NCI-H1436 treated with DMSO at 0.1 percent for 48 hours (cell line): ENCODE measurements at places on chromosomes 2 and 18.
A peak's percentile ranks its signal among the peaks of the same experiment; 100 is the strongest.

- DNase-seq = no peak
Measured at GRCh38 chr2:59887366-59887765, 666.1 kb downstream of the BCL11A start.

GRCh38 chr2:128371248-128371630 is 52.6 kb upstream of the HS6ST1 start:
- DNase-seq = no peak

DNA sequence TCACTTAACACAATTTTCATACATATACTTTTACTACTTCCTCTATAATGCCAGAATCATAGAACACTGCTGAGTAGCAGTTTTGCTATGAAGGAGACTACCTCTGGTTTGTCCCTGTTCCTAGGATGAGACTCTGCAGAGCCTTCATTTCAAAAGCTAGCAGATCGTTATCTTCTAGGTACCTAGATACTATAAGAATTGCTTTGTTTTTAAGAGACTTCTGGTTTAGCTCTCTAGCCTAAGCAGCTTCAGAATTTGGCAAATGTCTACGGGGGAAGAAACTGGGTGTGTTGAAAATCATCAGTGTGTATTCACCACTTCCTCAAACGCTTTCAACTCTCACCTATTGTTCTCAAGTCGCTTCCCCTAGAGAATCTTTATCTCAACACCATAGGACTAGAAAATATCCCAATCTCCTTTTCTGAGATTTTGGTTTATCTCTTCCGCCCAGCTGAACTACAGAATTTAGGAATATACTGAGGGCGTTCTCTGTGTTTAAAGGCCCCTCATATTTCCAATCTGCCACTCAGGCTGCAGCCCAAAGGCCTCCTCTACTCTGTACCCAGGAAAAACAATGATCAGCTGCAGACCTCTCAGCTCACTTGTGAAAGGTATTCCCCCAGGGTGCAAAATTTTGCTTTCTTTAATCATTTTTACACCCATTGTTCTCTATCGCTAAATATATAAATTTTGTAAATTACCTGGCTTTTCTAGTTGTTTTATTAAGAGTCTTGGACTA is 28.7 kb downstream of the SMAD2 start:
- DNase-seq = no peak

DNA sequence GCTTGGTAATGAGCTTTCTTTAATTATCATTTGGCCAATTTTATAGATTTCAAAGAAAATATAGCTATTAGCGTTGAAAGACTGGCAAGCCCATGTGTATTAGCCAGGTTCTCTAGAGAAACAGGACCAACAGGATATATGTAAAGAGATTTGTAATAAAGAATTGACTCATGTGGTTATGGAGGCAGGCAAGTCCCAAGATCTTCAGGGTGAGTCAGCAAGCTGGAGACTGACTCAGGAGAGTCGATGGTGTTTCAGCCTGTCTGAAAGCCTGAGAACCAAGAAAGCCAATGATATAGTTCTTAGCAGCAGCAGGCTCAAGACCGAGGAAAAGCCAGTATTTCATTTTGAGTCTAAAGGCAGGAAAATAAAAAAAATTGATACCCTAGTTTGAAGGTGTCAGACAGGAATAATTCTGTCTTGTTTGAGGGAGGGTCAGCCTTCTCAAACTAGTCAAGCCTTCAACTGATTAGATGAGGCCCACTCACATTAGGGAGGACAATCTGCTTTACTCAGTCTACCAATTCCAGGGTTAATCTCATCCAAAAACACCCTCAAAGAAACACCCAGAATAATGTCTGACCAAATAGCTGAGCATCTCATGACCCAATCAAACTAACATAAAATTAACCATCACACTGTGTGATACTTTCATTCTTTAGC is 78.3 kb upstream of the CRIM1 start:
- DNase-seq = no peak

DNA sequence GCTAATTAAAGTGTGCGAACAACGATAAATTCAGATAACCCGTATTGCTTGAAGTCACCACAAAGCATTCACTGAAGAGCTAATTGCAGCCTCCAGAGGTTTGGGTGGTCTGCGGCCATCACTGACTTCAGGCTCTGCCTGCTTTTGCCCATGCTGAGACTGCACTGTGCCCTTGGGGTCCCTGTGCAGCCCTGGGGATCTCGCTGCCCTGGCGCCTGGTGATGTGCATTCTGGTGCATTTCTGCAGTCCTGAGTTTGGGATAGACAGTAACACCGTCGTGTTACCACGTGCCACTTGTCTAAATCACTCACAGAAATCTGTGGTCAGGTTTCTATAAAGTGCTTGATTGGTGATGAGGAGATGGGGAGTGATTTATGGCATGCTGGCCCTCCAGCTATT is 27.6 kb downstream of the LDLRAD4 start:
- no peak for DNase-seq

DNA sequence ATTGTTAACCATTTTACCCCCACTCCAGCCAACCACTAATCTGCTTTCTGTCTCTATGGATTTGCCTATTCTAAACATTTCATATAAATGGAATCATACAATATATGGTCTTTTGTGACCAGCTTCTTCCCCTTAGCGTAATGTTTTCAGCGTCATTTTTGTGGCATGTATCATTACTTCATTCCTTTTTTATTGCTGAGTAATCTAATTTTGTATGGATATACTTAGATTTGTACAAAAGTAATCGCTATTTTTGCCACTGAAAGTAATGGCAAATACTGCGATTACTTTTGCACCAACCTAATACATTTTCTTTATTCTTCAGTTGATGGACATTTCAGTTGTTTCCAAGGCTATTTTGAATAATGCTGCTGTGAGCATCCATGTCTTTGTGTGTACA is 227.6 kb downstream of the WDR7 start:
- no peak for DNase-seq

- DNase-seq = no peak
Measured at GRCh38 chr2:106191511-106192016, 2.5 kb downstream of the UXS1 start.

GRCh38 chr2:56077359-56077915 is 106.4 kb upstream of the CCDC85A start:
- peak; percentile 8 for DNase-seq

DNA sequence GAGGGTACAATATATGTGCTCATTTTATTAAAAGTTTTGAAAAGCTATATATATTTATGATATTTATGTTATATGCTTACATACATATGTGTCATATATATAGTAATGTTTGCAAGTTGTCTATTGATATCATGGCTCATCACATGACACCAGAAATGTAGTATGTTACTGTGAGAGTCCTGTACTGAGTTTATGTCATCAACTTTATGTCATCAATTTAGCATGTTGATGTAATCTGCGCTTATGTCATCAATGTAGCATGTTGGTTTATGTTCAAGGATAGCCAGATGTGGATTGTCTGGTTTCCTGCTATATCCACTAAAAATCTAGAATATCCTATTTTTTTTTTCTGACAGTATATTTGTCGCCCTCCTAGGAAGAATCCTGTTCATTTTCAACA is 77.4 kb downstream of the APLF start:
- DNase-seq = no peak

GRCh38 chr2:9030841-9031240 is 27.4 kb upstream of the MBOAT2 start:
- no peak for DNase-seq

- no peak for DNase-seq
Measured at GRCh38 chr2:169366066-169366465, 3.7 kb upstream of the LRP2 start.

- no peak for DNase-seq
Measured at GRCh38 chr2:25758348-25758747, 85.0 kb upstream of the DTNB start.

DNA sequence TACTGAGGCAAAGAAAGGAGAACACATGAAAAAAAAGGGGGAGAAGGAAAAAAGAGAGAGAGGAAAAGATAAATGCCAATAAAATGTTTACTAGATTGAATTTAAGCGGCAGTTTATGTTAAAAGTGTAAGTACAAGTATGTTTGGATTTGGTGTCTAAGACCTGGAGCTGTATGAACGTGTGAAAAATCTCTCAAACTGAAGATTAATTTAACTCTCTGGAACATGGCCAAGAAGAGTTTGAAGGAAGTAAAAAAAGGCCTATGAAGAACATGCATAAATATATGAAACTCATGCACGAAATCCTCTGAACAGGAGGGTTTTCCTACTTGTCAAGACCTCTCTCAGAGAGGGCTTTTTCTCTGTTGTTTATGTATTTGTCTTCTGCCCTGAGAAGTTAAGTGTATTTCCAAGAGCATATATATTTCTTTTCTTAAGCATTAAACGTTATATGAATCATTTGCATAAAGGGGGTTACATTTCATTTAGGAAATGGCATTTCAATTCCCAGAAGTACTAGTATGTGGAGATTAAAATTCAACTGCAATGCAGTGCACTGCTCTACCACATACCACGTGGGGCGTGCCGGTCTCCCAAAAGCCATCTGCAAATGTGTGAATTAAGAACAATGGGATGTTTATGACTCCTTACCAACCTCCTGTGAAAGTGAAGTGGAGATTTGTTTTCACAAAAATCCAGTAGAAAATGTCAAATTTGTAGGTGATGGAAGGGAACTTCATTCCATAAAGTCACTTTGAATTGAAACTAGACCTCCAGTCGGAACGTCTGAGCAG is 281.1 kb upstream of the TRIB2 start:
- DNase-seq = no peak

GRCh38 chr2:186017278-186017677 is 278.7 kb downstream of the FSIP2 start:
- DNase-seq = no peak

- no peak for DNase-seq
Measured at GRCh38 chr2:88669482-88670214, 21.8 kb upstream of the RPIA start.

GRCh38 chr2:239776436-239777005 is 248.6 kb downstream of the NDUFA10 start:
- no peak for DNase-seq

DNA sequence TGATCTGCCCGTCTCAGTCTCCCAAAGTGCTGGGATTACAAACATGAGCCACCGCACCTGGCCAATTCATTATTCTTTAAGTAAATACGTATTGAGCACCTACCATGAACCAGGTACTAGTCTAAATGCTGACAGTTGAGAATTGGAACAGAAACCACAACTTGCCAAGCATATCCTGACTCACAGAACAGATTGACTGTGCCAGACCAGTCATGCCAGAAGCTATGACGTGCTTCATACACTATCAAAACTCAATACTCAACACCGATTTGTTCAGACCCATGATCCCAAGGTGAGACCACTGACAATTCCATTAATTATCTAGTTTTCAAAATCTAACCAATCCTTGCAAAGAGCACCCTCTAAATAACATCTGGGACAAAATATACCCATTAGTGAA is 148.6 kb downstream of the B3GNT2 start:
- DNase-seq = no peak

GRCh38 chr2:71671895-71672825 is 218.8 kb downstream of the DYSF start:
- DNase-seq = no peak

- DNase-seq = no peak
Measured at GRCh38 chr2:31163011-31163539, 24.8 kb upstream of the GALNT14 start.

DNA sequence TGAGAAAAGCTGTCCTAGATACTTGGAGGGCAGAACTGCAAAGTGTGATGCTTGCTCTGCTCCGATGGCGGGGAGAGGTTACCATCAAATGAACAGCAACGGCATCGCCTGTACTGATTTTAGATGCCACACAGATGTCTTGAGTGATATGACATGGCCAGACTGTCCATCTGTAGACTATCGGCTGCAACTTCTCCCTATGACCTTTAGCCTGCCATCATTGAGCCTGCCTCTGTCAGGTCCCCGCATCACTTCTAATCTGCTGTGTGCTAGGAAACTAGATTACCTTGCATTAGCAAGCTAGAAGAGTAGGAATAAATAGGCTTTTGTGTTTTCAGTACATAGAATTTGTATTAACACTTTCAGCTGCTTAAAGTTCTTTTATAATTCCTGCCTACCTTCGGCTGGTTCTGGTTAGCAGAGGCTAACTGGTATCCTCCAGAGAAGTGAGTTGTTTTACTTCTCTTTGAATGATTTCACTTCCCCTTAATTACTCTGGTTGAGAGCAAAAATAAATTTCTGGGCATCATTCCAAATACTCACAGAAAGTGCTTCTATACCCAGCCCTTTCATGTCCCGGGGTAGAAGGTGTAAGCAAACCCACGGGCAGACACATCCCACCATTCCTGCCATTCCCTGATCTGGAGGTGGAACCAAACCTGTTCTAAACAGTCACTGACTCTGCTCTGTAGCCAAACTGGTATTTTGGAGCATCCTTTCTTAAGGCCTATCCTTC is 24.0 kb downstream of the GAREM2 start:
- no peak for DNase-seq

- no peak for DNase-seq
Measured at GRCh38 chr2:226644399-226644865, 155.2 kb downstream of the IRS1 start.

DNA sequence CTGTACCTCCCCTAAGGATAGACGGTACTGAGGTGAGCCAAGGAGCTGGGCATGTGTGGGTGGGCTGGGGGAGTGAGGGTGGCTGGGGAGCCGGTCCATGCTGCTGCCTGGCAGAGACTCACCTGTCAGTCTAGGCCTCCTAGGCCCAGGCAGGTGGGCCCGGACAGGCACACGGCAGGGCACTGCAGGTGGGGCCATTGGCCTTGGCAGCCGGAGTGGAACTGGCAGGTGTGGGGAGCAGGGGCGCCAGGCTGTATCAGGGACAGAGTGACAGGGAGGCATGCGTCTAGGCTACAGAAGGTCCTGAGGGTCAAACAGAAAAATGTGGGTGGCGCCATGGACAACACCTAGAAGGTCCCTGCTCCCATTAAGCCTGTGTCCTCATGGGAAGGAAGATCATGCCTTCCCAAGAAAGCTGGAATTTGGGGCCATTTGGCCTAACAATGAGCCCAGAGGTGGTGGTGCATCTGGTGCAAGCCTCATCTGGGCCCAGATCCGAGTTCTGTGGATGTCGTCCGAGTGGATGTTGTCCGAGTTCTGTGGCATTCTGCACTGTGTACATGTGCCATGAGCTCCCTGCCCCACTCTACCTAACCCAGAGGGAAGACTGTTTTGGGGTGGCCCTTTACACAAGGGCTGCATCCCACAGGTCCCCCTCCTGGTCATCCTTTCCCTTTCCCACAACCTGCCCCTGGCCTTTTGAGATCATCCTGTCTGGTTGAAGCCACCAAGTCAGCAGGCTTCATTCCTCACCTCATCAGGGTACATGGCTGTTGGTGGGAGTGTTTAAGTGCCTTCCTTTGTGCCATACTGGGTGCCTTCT is 249.7 kb downstream of the GLI2 start:
- DNase-seq = no peak

DNA sequence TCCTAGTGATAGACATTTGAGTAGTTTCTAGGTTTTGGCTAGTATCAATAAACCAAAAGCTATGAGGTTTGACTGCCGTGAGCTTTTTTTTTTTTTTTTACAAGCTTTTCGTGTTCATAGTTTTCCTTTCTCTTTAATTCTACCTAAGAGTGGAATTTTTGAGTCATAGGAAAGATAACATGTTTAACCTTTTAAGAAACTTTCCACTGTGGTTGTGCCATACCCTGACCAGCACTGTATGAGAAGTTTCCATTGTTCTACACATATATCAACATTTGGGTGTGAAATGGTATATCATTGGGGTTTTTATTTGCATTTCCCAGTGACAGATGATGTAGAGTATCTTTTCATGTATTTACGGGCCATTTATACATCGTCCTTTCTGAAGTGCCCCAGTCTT is 31.7 kb downstream of the UBE2F start:
- DNase-seq = no peak

- DNase-seq = no peak
Measured at GRCh38 chr2:144583741-144584453, 64.0 kb upstream of the ZEB2 start.
